ENCODE measurements at places on chromosomes 2 and 18.

- DNase-seq, result no peak
These were observed 82.7 kb upstream of the SH3BP4 start for GRCh38 chr2:234869164-234869563.

GRCh38 chr2:44362207-44363015 is 664 bp downstream of the CAMKMT start:
- peak; percentile 15 for DNase-seq

GRCh38 chr2:24363301-24363700 is 3.0 kb upstream of the ITSN2 start:
- peak; percentile 62 for DNase-seq

DNA sequence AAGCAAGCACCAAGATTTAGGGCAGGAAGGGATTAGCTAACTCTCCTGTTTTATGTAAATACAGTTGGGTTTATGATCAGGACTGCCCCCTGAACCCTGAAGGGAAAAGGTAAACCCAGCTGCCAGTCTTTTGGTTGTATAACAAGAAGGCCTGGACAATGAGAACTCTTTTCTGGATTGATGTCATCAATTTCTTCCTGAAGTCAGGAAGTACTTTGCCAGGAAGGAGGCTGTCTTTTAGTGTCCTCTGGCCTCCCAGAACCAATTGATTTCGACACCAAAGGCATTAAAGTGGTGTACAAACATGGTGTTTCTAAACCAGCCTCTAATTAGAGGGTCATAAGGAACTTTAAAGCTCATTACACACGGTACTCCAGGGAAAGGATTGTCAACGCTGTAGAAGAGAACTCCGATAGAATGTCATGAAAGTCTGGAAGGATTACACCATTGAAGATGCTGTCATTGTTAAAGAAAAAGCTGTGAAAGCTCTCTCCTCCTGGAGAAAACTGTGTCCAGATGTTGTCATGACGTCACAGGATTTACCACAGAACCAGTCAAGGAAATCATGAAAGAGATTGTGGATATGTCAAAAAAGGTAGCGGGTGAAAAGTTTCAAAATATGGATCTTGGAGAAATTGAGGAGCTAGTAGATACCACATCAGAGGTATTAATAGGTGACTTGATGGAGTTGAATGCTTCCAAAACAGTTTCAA is 78.8 kb downstream of the ANKRD12 start:
- no peak for DNase-seq

DNA sequence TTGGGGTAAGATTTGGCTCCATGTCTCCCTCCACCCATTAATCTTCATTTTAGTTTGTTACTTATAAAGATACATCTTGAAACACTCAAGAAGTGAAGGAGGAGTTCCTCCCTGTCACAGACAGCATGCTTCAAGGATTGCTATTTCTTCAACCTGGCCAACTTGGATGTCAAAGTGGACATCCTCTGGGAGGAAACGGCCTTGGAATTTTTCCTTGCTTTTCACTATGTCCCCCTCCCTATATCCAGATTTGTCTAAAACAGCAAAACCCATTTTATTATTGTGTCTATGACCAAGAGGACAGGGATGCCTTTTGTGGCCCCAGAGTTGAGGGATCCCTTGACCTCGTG is 242.9 kb downstream of the LPIN1 start:
- DNase-seq, result no peak

DNA sequence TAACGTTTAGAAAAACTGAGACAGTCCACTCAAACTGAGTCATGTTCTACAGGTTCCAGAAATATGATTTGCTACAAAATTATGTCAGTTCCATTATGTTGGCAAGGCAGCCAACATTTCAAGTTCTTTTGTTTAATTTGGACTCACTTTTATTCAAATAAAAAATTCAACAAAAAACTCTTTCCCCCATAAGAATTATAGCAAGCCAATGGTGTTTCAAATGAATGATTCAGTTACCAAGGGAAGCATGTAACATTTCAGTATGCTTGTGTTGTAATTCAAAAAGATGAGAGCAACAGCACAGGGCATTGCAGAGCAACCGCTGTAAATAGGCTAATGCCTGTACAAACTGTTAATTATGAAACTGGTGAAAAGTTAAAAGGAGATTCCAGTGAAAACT is 140.8 kb downstream of the FIGN start:
- no peak for DNase-seq

- DNase-seq, result no peak
These were observed 21.9 kb upstream of the SCYGR2 start for GRCh38 chr2:227576812-227577211.

DNA sequence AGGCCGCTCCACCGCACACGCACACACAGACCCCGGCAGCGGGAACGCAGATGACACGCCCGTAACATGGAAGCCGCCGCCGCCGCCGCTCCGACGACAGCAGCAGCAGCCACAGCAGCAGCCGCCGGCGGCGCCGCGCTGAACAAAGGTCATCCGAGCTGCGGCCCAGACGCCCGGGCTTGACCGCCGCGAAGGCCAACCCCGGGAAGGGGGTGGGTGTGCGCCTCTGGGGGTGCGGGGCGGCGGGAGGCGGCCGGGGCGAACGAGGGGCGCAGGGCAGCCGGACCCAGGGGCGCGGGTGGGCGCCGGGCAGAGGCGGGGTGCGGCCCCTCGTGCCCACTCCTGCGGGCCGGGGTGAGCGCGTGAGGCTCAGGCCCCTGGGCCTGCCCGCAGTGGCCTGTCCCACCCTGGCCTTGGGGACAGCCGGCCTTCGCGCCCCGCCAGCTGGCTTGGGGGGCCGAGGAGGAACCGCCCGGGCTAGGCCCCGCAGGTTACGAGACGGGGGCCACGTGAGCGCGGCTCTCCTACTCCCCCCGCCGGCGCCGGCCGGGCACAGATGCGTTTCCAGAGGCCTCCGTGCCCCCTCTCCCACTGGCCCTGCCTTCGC is 1.0 kb upstream of the ZNF532 start:
- peak; percentile 52 for DNase-seq

GRCh38 chr2:18487106-18487913 is 73.1 kb downstream of the RDH14 start:
- DNase-seq, result no peak

GRCh38 chr2:153864022-153864421 is 7.7 kb upstream of the GALNT13 start:
- DNase-seq, result no peak

DNA sequence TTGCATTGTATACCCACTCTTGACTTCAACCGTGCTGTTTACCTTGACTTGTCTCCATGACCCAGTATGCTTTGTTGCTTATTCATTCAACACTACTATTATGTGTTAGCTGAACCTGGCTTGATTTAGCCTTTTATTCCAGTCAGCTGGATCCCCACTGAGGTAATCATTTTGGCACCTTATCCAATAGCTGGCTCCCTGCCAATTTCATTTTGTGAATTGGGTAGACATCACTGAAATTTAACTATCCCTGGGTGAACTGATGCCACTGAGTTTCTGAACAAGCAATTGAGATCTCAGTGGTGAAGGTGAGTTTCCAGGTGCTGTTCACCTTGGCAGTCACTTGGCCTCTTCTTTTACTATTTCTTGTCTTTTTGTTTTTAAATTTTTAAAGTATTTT is 584.3 kb downstream of the ADCYAP1 start:
- no peak for DNase-seq

DNA sequence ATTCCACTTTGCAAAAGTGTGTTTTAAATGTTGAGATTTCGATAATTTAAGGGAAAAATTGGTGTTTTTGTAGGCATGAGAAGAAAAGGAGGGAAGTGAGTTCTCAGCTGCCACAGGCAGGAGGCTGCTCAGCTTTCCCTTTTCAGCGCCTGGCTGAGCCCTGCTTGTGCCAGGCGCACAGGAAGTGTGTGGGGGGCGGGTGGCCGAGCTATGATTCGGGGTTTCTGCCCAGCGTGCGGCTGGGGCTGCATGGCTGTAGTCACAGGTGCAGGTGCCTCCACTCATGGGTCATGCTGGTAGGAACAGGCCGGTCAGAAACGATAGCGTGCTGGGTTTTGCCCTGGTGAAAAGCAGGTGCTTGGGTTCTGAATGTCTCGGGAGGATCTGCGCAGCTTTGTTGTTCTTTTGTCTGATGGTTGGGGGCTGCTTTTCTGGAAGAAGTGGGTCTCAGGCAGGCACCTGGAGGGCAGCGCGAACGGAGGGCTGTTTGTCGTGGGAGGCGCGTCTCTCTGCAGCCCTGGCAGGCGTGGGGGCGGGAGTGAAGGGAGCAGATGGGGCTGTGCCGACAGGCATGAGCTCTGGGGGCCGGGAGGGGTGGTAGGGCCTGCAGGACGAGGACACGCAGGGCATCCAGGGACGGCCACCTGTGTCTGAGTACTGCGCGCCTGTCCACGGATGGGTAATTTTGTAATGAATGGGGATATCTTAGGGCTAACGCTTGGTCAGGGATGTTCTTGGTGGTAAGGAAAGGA is 2.1 kb downstream of the KCNG2 start:
- DNase-seq, result no peak

- no peak for DNase-seq
These were observed 11.9 kb downstream of the OTOF start for GRCh38 chr2:26465981-26466471.

- DNase-seq, result no peak
These were observed 128.4 kb downstream of the PIEZO2 start for GRCh38 chr18:11020877-11021414.

DNA sequence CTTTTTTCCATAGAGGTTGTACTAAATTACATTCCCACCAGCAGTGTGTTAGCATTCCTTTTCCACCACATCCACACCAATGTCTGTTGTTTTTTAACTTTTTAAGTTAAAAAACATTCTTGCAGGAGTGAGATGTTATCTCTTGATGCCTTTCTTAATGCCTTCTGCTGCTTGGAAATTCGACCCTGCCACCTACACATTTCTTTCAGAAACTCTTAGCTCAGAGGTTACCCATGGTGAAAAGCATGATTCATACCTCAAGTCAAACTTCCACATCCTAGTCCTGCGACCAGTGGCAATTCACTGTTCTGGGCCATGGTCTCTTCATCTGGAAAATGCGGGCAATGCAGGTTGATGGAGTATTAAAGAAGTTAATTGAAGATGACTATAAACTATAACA is 12.7 kb upstream of the HNMT start:
- no peak for DNase-seq

DNA sequence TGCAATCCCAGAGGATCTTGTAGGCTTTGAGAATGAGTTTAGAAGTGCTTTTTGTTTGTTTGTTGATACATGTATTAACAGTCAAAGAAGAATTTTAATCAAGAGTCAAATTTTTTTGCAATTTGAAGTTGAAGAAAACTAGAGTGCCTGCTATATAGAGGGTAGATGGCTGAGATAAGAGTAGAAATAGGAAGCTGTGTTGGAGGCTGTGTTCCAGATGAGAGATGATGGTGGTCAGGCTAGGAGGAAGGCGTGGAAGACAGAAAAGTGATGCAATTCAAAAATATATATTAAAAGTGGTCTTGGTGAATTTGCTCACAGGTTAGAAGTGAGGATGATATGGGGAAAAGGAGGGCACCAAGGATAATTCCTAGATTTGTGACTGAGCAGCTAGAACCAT is 978.3 kb downstream of the BCL11A start:
- no peak for DNase-seq

GRCh38 chr2:170247882-170248393 is 70.0 kb downstream of the MYO3B start:
- DNase-seq, result no peak

- peak; percentile 9 for DNase-seq
These were observed 4.5 kb downstream of the DYTN start for GRCh38 chr2:206713746-206714145.

DNA sequence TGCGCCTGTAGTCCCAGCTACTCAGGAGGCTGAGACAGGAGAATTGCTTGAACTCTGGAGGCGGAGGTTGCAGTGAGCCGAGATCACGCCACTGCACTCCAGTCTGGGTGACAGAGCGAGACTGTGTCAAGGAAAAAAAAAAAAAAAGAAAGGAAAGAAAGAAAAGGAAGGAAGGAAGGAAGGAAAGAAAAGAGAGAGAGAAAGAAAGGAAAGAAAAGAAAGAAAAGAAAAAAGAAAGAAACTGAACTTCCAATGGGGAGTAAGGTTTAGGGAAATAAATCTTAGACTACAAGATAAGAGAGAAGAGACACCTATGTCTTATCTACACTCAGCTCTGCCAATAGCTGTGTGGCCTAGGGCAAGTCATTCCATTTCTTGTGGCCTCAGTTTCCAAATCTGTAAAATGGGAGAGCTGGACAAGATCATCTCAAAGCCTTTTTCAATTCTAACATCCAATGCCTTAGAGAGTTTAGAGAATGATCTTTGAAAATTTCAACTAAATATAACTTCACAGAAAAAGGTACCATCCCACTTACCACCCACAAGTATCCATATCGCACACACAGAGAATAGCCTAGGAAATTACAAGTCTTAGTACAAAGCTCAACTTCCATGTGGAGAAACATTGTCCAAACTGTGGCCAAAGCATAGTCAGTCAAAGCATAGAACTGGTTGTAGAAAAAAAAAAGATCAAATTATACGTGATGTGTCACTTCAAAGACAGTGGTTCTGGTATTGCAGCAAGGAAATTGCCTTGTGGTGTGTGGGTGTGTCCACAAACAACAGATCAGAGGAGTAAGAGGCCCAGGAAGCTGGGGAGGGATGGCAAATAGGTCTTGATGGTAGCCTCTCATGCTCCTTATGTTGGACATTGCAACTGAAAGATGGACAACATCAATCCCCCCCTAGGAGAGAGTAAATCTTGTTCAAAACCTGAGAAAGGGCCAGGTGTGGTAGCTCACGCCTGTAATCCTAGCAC is 42.4 kb downstream of the SLC14A2 start:
- peak; percentile 21 for DNase-seq

- no peak for DNase-seq
These were observed 171.4 kb upstream of the NDUFV2 start for GRCh38 chr18:8930990-8931616.
